Activated naive CD4-positive, alpha-beta T cell treated with anti-CD3 and anti-CD28 coated beads, Interleukin-2, amount 50 U/mL, for 72 hours (primary cell): ENCODE measurements at places on chromosomes 5 and 9. TPM values are rescaled to one million over a fixed set of nuclear protein-coding genes. Genes with fewer than 3 reads are reported as not detected.

DNA sequence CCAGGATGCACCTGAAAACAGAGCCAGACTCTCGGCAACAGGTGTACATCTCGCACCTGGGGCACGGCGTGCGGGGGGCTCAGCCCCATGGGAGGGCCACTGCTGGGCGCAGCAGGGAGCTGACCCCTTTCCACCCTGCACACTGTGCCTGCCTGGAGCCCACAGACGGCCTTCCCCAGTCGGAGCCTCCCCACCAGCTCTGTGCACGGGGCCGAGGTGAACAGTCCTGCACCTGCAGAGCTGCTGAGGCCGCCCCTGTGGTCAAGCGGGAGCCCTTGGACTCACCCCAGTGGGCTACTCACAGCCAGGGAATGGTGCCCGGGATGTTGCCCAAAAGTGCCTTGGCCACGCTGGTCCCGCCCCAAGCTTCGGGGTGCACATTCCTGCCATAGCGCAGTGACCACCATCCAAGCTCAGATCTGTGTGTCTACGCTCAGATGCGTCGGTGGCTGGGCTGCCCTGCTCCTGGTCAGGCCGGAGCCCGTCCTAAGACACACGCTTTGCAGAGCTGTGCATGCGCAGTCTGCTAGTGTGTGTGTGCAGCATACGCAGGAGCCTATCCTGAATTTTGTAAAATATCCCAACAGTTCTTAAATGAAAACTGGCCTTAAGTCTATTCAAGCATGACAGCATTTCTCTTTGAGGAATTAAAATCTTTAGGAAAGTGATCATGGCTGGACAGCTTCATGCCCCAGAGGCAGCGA is 8.4 kb upstream of the EXOC3 start:
- DNase-seq, result no peak

The ZNF354B gene
- 11.1 TPM for total RNA-seq

GRCh38 chr5:77066823-77067442 is 20.2 kb downstream of the ZBED3 start:
- no peak for DNase-seq

- DNase-seq, result no peak
Observed at GRCh38 chr5:107431998-107432397, 238.7 kb downstream of the EFNA5 start.

GRCh38 chr9:101465326-101465915 is 29.8 kb upstream of the ALDOB start:
- no peak for DNase-seq

- no peak for DNase-seq
Observed at GRCh38 chr9:26975728-26976707, 19.8 kb downstream of the IFT74 start.

The CNTFR gene
- 0.34 TPM for total RNA-seq

GRCh38 chr5:42784132-42784531 is 27.5 kb downstream of the CCDC152 start:
- no peak for DNase-seq

The ANKRD33B gene
- 5.6 TPM for total RNA-seq

GRCh38 chr5:125181159-125181558 is 434.7 kb upstream of the ZNF608 start:
- DNase-seq, result no peak

DNA sequence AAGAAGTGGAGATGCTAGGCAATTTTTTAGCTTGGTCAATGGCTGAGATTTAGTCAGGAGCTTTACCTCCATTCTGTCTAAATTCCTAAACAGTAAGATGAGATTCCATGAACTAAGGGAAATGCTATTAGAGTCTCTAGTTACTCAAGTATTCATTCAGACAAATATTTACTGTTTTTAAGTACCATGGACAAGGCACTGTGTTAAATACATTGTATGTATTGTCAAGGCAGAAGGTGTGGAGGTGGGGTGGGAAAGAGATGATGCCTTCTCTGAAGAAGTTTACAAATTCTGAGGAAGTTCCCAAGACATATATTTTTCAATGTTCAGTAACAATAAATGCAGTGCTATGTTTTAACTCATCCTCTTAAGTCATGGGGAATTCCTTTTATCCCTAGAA is 459.9 kb upstream of the NMUR2 start:
- DNase-seq, result no peak

DNA sequence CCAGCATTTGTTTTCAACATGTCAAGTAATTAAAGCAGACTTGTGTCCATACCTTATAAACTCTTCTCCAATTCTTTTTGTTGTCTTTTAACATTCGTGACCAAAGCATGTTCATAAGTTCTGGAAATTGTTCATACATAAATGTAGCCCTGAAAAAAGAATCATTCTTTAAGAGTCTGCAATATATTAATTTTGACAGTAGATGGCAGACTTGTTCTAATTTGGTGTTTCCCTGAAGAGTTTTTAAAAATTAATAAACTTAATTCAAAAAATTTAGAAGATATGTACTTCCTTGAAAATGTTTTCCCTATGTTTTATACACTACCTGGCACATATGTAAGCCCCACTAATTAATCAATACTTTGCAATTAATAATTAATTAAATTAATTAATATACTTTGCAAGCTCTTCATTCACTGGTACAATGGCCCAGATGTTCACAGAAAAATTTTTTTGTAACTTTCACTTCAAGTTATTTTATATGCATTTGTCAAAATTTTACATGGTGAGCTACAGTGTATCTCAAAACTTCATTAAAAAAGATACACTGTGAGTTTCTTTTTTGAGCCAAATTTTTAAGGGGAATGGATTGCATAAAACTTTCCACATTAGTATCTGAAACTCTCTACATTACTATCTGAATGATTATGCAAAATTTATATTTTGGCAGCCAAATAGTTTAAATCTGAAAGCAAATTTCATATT is 42.1 kb downstream of the CLINT1 start:
- no peak for DNase-seq

DNA sequence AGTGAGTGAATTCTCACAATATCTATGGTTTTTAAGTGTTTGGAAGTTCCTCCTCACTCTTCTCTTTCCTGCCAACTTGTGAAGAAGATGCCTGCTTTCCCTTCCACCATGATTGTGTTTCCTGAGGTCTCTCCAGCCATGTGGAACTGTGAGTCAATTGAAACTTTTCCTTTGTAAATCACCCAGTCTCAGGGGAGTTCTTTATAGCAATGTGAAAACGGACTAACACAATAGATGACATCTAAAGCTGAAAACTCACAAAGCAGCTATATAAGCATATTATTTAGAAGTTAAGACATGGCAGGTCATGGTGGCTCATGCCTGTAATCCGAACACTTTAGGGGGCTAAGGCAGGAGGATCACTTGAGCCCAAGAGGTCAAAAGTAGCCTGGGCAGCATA is 130.2 kb downstream of the ARRDC3 start:
- DNase-seq, result no peak

DNA sequence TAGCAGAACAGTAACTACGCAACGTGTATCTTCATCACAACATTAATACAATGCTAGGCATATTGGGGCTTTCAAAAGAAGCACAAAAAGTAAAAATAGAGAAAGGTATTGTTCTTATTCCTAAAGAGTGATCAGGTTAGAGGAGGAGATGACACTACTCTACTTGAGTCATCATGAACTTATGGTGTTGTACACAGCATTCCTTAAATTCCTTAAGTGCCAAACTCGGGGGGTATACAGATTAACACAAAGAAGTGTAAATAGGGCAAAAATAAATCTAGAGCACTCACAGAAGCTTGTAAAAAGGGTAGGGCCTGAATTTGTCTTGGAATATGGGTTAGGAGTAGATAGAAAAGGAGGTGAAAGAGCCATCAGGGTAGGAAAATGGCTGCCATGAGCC is 308.0 kb upstream of the DAP start:
- DNase-seq, result no peak

GRCh38 chr5:151047814-151048425 is 27.5 kb downstream of the GPX3 start:
- DNase-seq, result peak; percentile 25

- no peak for DNase-seq
Observed at GRCh38 chr9:6911901-6912638, 154.3 kb downstream of the KDM4C start.

The SPINK4 gene
- not detected for total RNA-seq

The LCN15 gene
- total RNA-seq, result not detected

- no peak for DNase-seq
Observed at GRCh38 chr5:119274767-119275130, 81.1 kb upstream of the TNFAIP8 start.

DNA sequence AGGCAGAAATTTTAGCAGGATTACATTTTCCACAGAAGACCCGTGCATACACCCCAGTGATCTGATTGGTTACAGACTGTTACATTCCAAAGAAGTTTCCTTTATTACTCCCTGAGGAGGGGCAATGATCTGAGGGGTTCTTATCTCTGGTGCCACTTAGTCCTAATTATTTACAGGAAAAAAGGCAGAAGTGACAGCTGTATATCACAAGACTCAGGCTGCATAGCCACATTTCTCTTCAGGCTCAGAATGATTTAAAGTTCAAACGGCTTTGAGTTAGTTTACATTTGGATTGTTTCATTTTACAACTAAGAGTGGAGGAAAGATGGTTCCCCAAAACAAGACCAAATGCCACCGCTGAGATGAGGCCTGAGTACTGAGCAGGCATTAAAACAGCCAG is 17.3 kb downstream of the NAIF1 start:
- no peak for DNase-seq

The PCDHA12 gene
- not detected for total RNA-seq

DNA sequence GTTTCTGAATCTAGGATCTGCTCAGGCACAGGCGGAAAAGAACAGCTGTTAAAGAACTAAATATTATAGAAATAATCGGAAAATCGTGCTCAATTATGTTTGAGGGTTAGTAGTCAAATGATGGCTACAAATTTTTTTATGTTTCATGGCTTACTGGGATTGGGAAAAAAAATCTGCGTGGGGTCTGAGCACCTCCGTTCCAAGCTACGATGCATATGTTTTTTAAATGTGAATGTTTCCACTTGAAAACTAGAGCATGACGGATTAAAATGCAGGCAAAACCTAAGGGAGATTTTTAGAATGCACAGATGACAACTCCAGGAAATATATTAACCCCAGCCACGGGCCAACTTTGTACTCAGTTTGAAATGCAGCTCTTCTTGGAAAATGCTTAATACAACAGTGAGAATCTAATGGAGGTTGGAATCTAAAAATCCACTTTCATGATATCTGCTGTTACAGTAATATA is 5.3 kb downstream of the OTP start:
- no peak for DNase-seq

- no peak for DNase-seq
Observed at GRCh38 chr5:102277144-102277543, 18.9 kb downstream of the SLCO4C1 start.

GRCh38 chr5:99378443-99378842 is 449.6 kb upstream of the CHD1 start:
- DNase-seq, result no peak

DNA sequence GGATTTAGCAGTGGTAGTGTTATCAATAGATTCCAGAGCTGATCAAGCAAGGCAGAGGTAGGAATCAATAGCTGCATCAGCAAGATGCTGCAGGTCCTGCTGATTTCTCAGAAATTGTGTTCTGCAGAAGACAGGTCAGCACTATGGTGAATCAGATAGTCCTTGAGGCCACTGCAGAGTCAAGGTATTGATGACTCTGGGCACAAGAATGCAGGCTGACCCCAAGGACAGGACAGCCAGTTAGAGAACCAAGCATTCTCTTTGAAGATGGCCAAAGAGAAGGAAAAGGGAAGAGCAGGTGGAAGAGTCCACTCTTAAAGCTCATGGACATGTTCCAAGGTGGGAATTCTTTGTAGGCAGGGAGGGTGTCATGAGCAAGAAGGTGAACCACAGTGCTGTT is 28.0 kb downstream of the PRUNE2 start:
- no peak for DNase-seq

The IFNA10 gene
- total RNA-seq, result not detected

DNA sequence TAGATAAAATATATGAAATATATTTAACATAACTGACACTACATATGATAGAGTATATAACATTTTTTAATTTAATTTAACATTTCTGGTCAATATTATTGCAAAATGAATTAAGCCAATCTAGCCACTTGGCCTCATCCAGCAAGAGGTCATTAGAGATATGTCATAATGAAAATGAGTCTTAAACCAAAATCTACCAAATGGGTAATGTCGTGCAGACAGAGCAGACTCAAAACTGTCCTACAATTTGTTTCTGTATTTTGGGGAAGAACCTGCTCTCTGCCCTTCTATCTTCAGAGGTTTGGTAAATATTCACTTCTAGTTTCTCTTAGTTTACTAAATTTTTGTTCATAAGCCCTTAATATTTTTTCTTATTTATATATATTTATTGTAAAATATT is 61.4 kb downstream of the ARHGEF28 start:
- DNase-seq, result no peak

The LCN1 gene
- not detected for total RNA-seq

- no peak for DNase-seq
Observed at GRCh38 chr9:99793528-99793927, 28.2 kb upstream of the NR4A3 start.

- no peak for DNase-seq
Observed at GRCh38 chr5:82424211-82424610, 146.1 kb upstream of the RPS23 start.

DNA sequence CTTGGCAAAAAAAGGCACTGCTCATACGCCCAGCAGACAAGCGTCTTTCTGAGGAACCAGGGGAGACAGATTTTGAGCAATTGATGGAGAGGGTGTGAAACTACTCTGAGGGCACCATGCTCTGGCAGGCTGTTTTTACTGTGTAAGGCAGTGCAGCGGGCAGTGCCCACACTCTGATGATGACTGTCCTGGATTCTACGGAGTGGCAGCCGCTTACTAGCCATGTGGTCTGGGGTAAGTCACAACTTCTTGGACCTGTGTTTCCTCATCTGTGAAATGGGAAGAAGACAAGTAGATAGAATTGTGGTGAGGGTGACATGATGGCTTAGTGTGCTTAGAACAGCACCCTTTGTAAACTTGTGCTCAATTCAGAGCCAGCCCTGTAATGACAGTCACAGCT is 38.8 kb downstream of the FABP6 start:
- DNase-seq, result no peak

DNA sequence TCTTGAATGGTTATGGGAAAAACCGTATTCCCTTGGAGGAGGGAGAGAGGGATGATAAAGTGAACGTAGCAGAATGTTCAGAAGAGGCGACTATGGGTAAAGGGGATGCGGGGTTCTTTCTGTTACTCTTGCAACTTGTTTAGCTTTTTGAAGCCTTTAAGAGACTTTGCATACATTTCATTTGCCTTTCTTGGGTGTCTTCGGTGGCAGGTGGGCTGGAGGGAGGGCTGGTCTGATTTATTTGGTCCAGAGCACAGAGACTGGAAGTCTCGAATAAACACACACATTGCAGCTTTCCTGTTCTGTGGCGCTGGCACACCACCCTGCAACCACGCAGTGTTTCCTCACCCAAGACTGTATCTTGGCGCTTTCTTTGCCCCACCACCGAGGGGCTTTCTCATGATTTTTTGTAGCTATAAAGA is 23.2 kb downstream of the TTF1 start:
- DNase-seq, result no peak
